ENCODE measurements at places on chromosomes 16 and 17.

DNA sequence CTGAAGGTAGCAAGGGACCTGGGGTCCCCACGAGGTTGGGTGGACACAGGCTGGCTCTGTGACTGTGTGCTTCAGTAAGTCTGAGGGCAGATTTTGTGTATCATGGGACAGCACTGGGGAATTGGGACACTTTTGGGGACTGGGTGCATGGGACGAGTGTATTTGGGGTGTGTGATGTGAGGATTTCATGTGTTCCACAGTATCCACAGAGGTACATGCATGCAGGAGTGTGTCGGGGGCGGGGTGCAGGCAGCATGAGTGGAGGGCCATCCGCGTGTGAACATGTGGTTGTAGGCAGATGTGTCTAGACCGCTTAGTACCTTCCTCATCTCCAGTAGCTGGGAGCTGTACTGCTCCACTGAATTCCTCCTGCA, 1.1 kb upstream of the DLX3 start:
- no peak for DNase-seq

GRCh38 chr16:24747441-24747840, 18.0 kb downstream of the TNRC6A start:
- DNase-seq = no peak

DNA sequence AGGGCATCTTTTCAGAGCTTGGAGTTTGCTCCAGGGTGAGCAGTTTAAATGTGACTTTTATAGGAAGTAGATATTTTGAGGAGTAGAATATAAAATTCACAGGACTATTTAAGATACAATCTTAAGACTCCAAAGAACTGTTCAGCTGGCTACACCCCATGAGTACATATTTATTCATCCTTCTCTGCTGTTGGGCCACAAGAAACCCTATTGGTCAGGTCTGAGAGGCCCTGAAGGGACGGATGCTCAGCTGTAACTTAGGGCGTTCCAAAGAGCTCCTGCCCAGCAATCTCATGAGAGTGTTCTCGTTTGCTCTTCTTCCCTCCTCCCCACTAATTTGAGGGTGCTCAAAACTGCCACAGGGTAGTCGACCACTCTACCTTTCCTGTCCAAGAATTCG, 7.3 kb downstream of the ST6GALNAC2 start:
- no peak for DNase-seq

DNA sequence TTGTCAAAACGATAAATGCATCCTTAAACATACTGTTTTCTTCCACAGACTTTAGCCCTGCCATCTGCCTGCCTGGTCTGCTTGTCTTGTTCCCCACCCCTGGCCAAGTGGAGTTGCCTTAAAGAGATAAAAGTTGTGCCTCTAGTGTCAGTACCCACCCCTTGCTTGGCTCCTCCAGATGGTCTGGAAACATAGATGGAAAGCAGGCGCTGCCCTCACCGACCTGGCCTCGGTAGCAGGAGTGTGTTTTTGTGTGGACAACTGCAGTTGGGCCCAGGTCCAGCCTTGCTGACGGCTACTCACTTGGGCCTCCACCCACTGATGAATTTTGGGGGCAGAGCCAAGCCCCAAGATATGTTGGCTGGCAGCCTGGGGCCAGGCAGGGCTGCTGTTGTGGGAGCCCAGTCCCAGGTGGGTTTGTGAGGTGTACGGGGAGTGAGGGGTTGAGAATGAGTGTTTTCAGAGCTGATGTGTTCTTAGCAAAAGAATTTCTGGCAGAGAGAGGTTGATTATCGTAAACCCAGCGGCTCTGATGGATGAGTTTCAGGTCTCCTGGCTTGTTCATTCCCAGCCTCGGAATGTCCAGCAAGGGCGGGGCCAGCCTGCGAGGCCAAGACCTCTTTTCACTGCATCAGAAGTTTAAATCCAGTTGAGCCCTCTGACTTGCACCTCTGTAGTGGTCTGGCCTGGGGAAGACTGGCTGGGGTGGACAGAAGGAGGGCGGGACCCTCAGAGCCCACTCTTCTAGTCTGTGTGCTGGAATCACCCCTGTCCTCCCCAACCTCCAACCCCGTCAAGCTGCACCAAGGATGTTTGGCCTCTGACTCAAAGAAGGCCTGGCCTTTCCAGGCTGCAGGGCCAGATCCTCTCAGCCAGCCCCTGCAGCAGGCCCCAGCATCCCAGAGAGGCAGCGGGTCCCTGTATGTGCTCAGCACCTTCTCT, 179.7 kb downstream of the RAB11FIP4 start:
- DNase-seq = no peak

DNA sequence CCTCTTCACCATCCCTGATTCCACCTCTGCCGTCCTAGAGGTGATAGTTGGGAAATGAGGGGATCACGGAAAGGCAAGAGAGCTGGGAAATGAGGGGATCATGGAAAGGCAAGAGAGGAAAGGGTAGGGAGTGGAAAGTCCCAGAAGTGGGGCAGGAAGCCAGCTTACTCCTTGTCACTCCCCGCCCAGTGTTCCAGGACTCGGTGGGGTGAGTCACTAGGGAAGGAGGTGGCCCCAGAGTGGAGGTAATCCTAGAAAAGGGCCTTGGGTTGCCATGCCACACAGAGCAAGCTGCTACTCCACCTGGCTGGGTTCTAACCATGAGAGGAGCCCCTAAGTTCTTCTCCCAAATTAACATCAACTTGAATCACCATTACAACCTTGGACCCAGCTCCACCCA, 14.8 kb downstream of the ALOXE3 start:
- DNase-seq = no peak

GRCh38 chr17:42065201-42065600, 14.8 kb upstream of the C17orf113 start:
- DNase-seq = no peak

- DNase-seq = peak; percentile 87
Observed at GRCh38 chr17:11598274-11599221, at the start of gene DNAH9. Gene DNAH9 (plus strand): TSS chr17:11598470. CDS start chr17:11598499, 29 bp downstream.

DNA sequence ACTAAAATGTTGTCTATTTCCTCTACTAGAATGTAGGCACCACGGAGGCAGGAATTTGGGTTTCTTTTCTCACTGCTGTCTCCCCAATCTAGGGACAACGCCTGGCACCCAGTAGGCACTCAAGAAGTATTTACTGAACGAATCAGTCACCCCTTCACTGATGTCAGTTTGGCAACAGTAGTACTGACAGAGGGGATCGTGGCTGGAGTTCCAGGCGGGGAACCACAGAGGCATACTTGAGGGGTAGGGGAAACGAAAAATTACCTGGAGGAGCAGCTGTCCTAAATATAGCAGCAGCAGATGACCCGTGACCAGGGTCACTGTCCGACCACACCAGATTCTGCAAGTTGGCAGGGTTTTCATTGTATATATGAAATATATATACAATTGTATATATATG, 33.3 kb downstream of the TRIM25 start:
- DNase-seq = no peak

- DNase-seq = no peak
Observed at GRCh38 chr16:80517846-80518245, 22.9 kb upstream of the DYNLRB2 start.

GRCh38 chr17:63190821-63191370, 224.9 kb downstream of the TANC2 start:
- peak; percentile 56 for DNase-seq

- peak; percentile 15 for DNase-seq
Observed at GRCh38 chr16:24852281-24852721, 6.5 kb downstream of the SLC5A11 start.

GRCh38 chr17:34894964-34895363, 66.3 kb downstream of the CCT6B start:
- no peak for DNase-seq

DNA sequence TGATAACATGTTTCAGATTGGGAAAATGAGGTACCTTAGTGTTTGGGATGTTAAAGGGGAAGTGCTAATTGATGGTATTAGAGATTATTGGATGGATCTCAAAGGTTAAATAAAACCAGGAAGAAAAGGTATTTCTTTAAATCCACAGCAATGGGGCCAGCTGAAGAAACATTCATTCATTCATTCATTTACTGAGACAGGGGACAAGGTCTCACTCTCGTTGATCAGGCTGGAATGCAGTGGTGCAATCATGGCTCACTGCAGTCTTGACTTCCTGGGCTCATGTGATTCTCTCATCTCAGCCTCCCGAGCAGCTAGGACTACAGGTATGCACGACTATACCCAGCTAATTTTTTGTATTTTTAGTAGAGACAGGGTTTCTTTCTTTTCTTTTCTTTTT, 19.8 kb downstream of the EARS2 start:
- DNase-seq = no peak

- DNase-seq = peak; percentile 59
Observed at GRCh38 chr17:39626171-39627046, at the start of gene PPP1R1B. Gene PPP1R1B (plus strand): TSS chr17:39626952. CDS start chr17:39627393, 441 bp downstream.

GRCh38 chr17:39564211-39564848, 43.4 kb downstream of the NEUROD2 start:
- no peak for DNase-seq

- DNase-seq = no peak
Observed at GRCh38 chr16:24771132-24771778, 41.8 kb downstream of the TNRC6A start.

DNA sequence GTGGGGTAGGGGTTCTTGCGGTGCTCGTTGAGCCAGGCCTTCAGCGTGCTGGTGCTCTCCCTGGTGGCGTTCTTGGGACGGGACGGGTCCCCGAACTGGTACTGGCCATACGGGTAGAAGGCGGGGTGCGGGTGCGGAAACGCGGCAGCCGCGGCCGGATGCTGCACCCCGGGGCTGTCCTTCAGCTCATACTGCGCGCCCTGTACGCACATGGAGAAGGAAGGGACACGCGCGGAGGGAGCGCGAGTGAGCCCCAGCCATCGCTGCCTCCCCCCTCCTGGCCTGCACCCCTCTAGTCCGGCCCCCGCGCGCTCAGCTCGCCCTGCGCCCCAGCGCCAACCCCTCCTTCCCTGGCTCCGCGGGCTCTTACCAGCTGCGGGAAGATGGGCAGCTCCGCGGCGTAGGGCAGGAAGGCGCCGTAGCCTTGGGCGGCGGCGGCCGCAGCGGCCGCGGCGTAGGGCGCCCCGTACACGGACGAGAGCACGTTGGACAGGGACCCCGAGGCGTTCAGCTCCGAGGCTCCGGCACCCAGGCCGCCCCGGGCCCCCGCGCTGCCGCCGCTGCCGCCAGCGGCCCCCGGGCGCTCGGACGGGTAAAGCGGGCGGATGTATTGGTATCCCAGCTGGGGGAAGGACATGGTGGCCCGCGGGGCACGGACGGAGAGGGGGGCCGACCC, 1.0 kb downstream of the IRX3 start:
- no peak for DNase-seq

DNA sequence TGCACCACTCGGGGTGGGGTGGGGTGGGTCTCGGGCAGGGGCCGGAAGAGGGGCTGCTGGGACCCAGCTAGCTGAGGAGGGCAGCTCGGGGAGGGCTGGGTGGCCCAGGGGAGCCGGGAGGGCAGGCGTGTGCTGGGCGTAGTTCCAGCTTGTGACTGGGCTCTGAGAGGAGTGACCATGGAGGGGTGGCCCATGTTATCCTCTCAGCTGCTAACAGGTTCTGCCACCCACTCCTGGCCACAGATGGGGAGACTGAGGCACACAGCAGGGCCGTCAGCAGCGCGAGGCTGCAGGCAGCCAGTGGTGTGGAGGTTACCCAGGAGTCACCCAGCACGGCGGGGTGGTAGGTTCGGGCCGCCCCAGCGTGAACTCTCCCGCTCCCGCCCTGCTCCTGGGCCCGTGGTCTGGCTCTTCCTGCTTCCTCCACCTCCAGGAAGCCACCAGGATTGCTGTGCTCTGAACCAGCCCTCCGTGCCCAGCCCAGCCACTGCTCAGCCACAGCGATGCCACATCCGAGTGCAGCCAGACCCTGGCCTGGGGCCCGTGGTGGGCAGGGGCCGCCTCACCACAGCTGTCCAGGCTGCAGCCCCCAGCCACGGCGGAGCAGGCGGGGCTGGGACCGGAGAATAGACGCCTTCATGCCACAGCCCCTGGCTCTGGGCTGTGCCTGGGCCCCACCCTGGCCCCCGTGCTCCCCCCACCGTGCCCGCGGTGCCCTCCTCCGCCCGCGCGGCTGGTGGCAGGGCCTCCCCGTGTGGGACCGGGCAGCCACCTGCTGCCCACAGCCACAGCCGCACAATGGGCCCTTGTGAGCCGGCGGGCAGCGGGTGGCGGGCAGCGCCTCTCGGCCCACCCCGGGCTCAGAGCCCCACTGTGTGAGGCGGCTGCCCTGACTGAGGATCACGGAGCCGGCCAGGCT, 26.3 kb upstream of the SSTR5 start:
- peak; percentile 92 for DNase-seq

DNA sequence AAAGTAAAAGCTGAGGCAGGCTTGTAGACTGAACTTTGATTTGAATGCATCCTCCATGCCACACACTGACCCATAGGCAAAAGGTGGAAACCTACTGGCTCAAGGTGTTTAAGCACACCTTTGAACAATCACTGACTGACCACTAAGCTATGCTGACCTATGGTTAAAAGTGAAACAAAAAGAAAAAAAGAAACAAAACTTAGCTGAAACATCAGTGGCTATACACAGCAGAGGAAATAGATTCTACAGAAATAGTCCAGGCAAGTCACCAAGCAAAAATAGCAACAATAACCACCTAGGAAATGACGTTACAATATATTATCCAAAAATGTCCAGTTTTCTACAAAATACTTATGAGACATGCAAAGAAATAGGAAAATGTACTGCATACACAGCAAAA, 60.2 kb downstream of the RPGRIP1L start:
- DNase-seq = no peak

GRCh38 chr16:1413684-1414531, 596 bp downstream of the UNKL start:
- peak; percentile 9 for DNase-seq

DNA sequence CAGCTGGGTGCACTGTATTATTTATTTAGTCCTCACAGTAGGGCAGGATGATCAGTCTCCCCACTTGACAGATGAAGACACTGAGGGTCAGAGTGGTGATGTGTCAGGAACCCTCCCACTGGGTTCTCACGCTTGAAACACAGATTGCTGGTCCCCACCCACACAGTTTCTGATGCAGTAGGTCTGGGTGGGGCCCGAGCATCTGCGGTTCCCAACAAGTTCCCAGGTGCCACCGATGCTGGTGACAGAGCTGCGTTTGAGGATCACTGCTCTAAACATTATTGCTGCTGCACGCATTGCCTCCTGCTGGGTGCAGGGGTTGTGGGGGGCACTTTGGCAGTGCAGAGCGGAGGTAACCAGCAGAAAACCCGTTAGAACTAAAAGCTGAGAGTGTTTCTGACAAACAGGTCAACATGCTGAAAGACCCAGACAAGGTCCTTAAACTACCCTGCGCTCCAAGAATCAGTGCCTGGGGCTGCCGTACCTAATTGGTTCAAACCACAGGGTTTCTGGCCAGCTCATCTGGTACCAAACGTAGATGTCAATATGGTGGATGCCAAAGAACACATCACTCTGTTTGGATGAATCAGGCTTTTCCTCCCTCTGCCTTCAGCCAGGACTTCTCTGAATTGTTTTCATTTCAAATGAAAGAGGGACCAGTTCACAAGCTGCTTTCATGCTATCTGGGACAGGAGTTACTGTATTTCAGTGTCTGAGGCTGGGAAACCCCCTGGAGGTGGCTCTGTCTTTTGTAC, 76.0 kb downstream of the ABCC1 start:
- DNase-seq = no peak

DNA sequence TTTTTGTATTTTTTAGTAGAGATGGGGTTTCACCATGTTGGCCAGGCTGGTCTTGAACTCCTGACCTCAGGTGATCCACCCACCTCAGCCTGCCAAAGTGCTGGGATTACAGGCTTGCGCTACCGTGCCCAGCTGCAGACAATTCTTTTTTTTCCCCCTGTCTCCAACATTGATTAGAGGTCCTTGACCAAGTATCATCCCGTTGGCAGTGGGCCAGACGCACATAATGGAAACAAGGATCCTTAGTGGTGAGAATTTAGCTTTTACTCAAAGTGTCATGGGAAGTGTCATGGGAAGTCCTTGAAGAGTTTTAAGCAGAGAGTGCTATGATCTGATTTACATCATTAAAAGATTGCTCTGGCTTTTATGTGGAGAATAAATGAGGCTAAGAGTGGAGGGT, 2.1 kb upstream of the FBXO47 start:
- no peak for DNase-seq

All from midbrain (tissue), 1 donor.